ENCODE measurements at places on chromosomes 3 and 15.

- no peak for DNase-seq
Observed at GRCh38 chr3:37456781-37457180, 282.4 kb upstream of the LRRFIP2 start.

- DNase-seq = no peak
Observed at GRCh38 chr15:71386005-71386404, 270.7 kb downstream of the THSD4 start.

DNA sequence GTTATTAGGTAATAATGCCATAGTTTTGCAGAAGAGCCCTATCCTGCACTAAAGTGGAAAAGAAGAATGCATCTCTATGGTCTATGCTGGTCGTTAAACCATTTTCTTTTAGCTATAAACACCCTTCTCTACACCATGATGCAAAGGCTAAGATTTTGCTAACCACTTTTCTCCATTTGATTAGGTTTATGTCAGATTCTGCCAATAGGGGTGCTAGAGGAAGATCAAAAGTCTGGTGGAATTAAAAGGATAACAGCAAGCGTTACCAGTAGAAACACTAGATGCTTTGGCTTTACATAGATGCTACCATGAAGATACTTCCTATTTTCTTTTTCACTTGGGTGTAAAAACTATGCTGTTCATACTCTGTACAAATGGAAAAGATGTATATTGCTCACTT, 669.8 kb upstream of the ARPP21 start:
- no peak for DNase-seq

- no peak for DNase-seq
Observed at GRCh38 chr3:53844262-53845102, 1.7 kb downstream of the CHDH start.

- no peak for DNase-seq
Observed at GRCh38 chr3:161161603-161162002, 56.5 kb upstream of the B3GALNT1 start.

Data from naive thymus-derived CD8-positive, alpha-beta T cell (primary cell).